ENCODE measurements at places on chromosomes 3 and 15. TPM values are rescaled to one million over a fixed set of nuclear protein-coding genes. Genes with fewer than 3 reads are reported as not detected.

The CRYBG3 gene
- total RNA-seq, result 8.0 TPM

The GOLGA6D gene
- 0.73 TPM for total RNA-seq

The SETMAR gene
- total RNA-seq, result 25.6 TPM

The RTP3 gene
- not detected for total RNA-seq

The C3orf85 gene
- not detected for total RNA-seq

DNA sequence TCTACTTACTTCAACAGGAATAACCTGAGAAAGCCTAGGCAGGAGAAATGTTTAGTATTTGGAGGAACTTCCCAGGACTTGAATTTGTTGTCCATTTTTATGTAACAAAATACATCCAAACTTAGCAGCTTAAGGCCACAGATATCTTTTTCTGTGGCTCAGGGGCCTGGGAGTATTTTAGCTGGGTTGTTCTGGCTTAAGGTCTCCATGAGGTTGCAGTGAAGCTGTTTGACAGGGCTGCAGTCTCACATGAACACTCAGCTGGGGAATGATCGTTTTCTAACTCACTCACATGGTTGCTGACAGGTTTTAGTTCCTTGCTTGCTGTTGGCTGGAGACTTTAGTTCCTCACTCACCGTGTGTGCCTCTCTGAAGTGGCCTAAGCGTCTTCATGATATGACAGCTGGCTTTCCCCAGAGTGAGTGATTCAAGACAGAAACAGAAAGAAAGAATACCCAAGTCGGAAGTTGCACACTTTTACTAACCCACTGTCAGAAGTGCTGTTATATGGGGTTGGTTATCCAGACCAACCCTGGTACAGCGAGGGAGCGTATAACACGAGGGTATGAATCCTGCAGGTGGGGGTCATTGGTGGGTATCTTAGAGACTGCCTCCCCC lies 229.7 kb upstream of the TBL1XR1 start:
- no peaks in the 10 kb centered on the region for H3K4me1 ChIP-seq
- H3K4me3 ChIP-seq, result no peak overlapping the region
- DNase-seq, result no peak

GRCh38 chr3:133892541-133893231 lies 3.0 kb downstream of the RAB6B start:
- no peak overlapping the region for H3K4me3 ChIP-seq
- H3K4me1 ChIP-seq, result peaks cover 15% of the 10 kb centered on the region
- peaks cover 42% of the 10 kb centered on the region for H3K27me3 ChIP-seq
- H3K36me3 ChIP-seq, result no peaks in the 10 kb centered on the region
- DNase-seq, result peak; percentile 22

DNA sequence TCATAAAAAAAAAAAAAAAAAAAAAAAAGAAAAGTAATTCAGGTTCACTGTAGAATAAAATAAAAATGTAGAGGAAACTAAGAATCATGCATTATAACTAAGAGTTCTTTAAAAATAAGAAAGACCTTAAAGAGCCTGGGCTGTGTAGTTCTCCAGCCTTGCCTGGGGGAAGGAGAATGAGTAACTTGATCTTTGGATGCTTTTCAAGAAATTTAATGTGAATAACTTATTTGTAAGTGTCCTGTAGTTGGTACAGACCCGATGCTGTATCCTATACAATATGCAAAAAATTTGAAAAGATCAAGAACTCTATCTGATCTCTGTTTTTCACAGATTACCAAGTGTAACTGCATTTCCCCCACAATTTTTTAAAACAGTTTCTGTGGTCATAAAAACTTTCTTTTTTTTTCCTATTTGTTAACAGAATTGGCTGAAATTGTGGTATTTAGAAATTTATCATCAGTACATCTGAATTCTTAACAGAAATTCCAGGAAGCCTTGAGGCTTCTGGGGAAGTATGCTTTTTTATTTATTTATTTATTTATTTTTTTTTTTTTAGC lies 195.3 kb downstream of the THRB start:
- no peak for DNase-seq
- H3K4me3 ChIP-seq, result no peak overlapping the region
- H3K27me3 ChIP-seq, result no peaks in the 10 kb centered on the region
- no peaks in the 10 kb centered on the region for H3K36me3 ChIP-seq
- no peak overlapping the region for H3K27ac ChIP-seq

DNA sequence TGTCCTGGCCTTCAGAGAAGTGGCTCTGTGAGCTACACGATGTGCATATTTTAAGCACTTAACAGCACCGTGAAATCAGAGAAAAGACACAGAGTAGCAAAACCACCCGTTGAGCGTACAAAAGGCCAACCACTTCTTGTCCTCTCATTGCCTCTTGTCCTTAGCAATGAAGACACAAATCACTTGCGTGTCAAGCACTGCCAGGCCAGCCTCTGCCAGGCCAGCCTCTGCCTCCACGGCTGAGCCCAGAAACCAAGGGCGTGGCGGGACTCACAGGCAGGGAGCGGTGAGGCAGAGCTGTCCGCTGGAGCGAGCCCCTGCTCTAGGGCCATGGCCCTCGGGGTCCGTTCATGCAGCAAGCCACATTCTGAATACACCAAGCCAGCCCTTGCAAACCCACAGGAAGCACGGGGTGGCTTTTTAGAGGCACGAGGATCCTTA lies 4.0 kb downstream of the MUC4 start:
- H3K4me3 ChIP-seq, result no peak overlapping the region
- no peak for DNase-seq
- H3K36me3 ChIP-seq, result no peaks in the 10 kb centered on the region
- no peak overlapping the region for H3K27ac ChIP-seq
- no peaks in the 10 kb centered on the region for H3K27me3 ChIP-seq

- peaks cover 67% of the 10 kb centered on the region for H3K36me3 ChIP-seq
- H3K27ac ChIP-seq, result no peak overlapping the region
- no peak for DNase-seq
- peaks cover 11% of the 10 kb centered on the region for H3K4me1 ChIP-seq
- H3K27me3 ChIP-seq, result no peaks in the 10 kb centered on the region
- H3K4me3 ChIP-seq, result no peak overlapping the region
Observed at GRCh38 chr3:66401675-66402491, 98.9 kb downstream of the LRIG1 start.

DNA sequence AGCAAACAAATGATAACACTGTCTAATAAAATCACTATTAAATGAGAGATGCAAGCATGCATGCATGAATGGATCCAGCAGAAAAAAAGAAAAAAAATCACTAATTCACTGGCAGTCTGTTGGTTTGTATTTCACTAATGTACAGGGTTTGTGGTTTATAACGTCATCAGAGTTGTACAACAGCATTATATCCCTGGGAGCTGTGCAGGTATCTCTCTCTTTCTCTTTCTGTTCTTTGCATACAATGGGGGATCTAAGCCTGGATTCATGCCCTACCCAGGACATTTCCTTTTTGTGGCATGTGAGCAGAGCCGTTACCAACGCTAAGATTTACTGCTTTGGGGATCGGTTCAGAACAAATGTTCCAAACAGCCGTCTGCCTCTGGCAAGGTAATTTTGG lies 229.5 kb downstream of the SOX2 start:
- H3K4me1 ChIP-seq, result peaks cover 12% of the 10 kb centered on the region
- no peaks in the 10 kb centered on the region for H3K27me3 ChIP-seq
- no peaks in the 10 kb centered on the region for H3K36me3 ChIP-seq
- DNase-seq, result no peak

- no peaks in the 10 kb centered on the region for H3K27me3 ChIP-seq
- no peaks in the 10 kb centered on the region for H3K36me3 ChIP-seq
- no peak overlapping the region for H3K4me3 ChIP-seq
- peaks cover 13% of the 10 kb centered on the region for H3K4me1 ChIP-seq
- no peak overlapping the region for H3K27ac ChIP-seq
- DNase-seq, result no peak
Observed at GRCh38 chr3:124631727-124632126, 98.5 kb upstream of the UMPS start.

GRCh38 chr3:71657831-71658530 lies 67.2 kb downstream of the EIF4E3 start:
- no peak overlapping the region for H3K27ac ChIP-seq
- no peaks in the 10 kb centered on the region for H3K27me3 ChIP-seq
- no peaks in the 10 kb centered on the region for H3K36me3 ChIP-seq

DNA sequence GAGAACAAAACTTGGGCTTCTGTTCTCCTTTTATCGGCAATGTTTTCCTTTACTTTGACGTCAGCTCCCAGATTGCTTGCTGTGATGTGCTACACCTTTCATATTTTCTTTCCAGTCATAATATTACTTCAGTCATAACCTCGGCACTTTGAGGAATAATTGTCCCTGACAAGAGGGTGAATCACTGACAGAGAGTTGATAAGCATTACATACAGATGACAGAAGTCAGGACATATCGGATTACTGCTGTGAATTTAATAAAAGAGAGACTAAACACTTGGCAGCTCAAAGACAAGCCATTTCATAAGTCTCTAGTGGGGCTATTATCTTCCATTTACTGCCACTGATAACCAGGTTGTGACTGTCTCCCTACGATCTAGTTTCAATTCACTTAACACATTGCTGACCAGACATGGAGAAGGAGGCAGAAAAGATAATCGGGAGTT lies 362.1 kb upstream of the ARRDC4 start:
- no peaks in the 10 kb centered on the region for H3K36me3 ChIP-seq
- H3K4me1 ChIP-seq, result no peaks in the 10 kb centered on the region
- H3K4me3 ChIP-seq, result no peak overlapping the region
- no peaks in the 10 kb centered on the region for H3K27me3 ChIP-seq
- DNase-seq, result no peak
- no peak overlapping the region for H3K27ac ChIP-seq

- DNase-seq, result no peak
- peaks cover 14% of the 10 kb centered on the region for H3K4me1 ChIP-seq
- H3K27ac ChIP-seq, result no peak overlapping the region
- H3K36me3 ChIP-seq, result peaks cover 32% of the 10 kb centered on the region
- H3K4me3 ChIP-seq, result no peak overlapping the region
Observed at GRCh38 chr3:52529376-52530333, 4.0 kb downstream of the NT5DC2 start.

GRCh38 chr3:133962849-133963248 lies 66.9 kb downstream of the SLCO2A1 start:
- DNase-seq, result no peak
- no peak overlapping the region for H3K27ac ChIP-seq
- H3K4me3 ChIP-seq, result no peak overlapping the region

GRCh38 chr3:29290596-29290995 lies 9.7 kb downstream of the RBMS3 start:
- H3K36me3 ChIP-seq, result no peaks in the 10 kb centered on the region
- H3K27me3 ChIP-seq, result no peaks in the 10 kb centered on the region
- no peak overlapping the region for H3K4me3 ChIP-seq
- H3K27ac ChIP-seq, result no peak overlapping the region
- no peaks in the 10 kb centered on the region for H3K4me1 ChIP-seq

GRCh38 chr3:73550032-73550431 lies 74.7 kb downstream of the PDZRN3 start:
- H3K4me3 ChIP-seq, result no peak overlapping the region
- H3K36me3 ChIP-seq, result no peaks in the 10 kb centered on the region
- no peak for DNase-seq
- no peaks in the 10 kb centered on the region for H3K27me3 ChIP-seq
- H3K27ac ChIP-seq, result no peak overlapping the region

Data from H1 (cell line).